Activated CD4-positive, alpha-beta T cell treated with anti-CD3 and anti-CD28 coated beads for 36 hours (primary cell): ENCODE measurements at places on chromosomes 4 and X. TPM values are rescaled to one million over a fixed set of nuclear protein-coding genes. Genes with fewer than 3 reads are reported as not detected.

The ARSJ gene
- not detected for total RNA-seq

The TMEM175 gene
- total RNA-seq: 17.3 TPM

The TENM3 gene
- total RNA-seq: not detected

GRCh38 chrX:95907081-95907480 is 777.6 kb upstream of the DIAPH2 start:
- H3K36me3 ChIP-seq: no peaks in the 10 kb centered on the region
- no peaks in the 10 kb centered on the region for H3K27me3 ChIP-seq
- no peak for DNase-seq
- no peak overlapping the region for H3K4me3 ChIP-seq
- H3K27ac ChIP-seq: no peak overlapping the region

- peaks cover 29% of the 10 kb centered on the region for H3K27me3 ChIP-seq
- H3K4me3 ChIP-seq: no peak overlapping the region
- H3K4me1 ChIP-seq: peaks cover 16% of the 10 kb centered on the region
Observed at GRCh38 chrX:2578864-2579263, 78.1 kb upstream of the DHRSX start.

GRCh38 chr4:153418121-153418520 is 48.0 kb upstream of the TMEM131L start:
- H3K4me3 ChIP-seq: no peak overlapping the region
- H3K27ac ChIP-seq: no peak overlapping the region
- peaks cover 14% of the 10 kb centered on the region for H3K4me1 ChIP-seq
- H3K27me3 ChIP-seq: no peaks in the 10 kb centered on the region
- DNase-seq: no peak

GRCh38 chrX:103831342-103831802 is 685 bp downstream of the RAB9B start:
- no peaks in the 10 kb centered on the region for H3K27me3 ChIP-seq
- peak; percentile 80 for DNase-seq
- no peaks in the 10 kb centered on the region for H3K36me3 ChIP-seq
- H3K27ac ChIP-seq: no peak overlapping the region

- no peak for DNase-seq
- no peaks in the 10 kb centered on the region for H3K27me3 ChIP-seq
- no peaks in the 10 kb centered on the region for H3K4me1 ChIP-seq
- no peak overlapping the region for H3K4me3 ChIP-seq
Observed at GRCh38 chrX:85024562-85024961, 20.9 kb downstream of the APOOL start.

DNA sequence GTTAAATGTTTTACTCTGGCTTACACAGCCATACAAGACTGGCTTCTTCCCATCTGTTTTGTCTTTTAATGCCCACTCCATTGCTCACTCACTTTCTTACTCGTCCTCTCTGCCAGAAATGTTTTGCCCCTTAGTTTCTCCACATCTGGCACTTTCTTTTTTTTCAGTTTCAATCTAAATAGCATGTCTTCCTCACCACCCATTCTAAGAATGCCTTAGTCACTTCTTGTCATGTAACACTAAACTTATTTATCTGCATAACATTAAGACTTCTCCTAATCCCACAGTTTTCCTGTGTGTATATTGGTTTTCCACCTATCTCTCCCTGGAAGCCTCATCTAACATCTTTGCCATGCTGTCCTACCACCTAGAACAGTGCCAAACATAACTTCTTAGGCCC is 119.3 kb downstream of the ADAMTS3 start:
- peaks cover 2% of the 10 kb centered on the region for H3K27me3 ChIP-seq
- H3K27ac ChIP-seq: no peak overlapping the region
- no peak overlapping the region for H3K4me3 ChIP-seq
- H3K4me1 ChIP-seq: no peaks in the 10 kb centered on the region

GRCh38 chr4:124105212-124105611 is 607.3 kb downstream of the ANKRD50 start:
- H3K4me1 ChIP-seq: no peaks in the 10 kb centered on the region
- DNase-seq: no peak
- H3K27me3 ChIP-seq: peaks cover 2% of the 10 kb centered on the region
- H3K36me3 ChIP-seq: no peaks in the 10 kb centered on the region
- no peak overlapping the region for H3K4me3 ChIP-seq
- no peak overlapping the region for H3K27ac ChIP-seq

- H3K36me3 ChIP-seq: no peaks in the 10 kb centered on the region
- H3K4me1 ChIP-seq: no peaks in the 10 kb centered on the region
- H3K4me3 ChIP-seq: no peak overlapping the region
- H3K27ac ChIP-seq: no peak overlapping the region
Observed at GRCh38 chr4:76729980-76730379, 168.0 kb downstream of the SOWAHB start.

DNA sequence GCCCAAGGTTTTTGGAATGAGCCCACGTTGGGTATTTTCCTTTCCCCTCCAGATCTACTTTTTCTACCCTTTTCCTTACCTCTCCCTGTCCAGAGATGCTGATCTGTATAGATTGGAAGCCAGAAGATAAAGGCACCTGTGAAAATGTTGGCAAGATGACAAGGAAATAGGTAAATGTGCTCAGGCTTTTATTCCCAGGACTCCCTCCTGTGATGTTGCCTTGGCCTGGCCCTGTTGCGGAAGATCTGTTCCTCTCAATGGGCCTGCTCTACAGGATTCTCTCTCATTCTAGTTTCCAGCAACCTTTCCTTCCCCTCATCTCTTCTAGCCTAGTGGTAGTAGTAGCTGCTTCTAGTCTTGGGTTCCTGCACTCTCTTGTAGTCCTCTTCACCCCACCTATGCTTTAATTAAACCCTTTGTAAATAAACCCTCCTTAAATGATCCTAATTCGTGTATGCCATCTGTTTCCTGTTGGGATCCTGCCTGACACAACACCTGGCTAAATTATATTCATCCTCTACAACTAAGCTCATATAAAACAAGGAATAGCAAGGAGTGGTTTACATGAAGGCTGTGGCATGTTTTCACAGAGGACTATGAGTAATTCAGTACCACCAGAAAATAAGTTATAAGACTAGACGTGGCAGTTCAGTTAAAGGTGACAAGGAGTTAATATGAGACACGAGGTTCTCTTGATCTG is 95.7 kb upstream of the MAOA start:
- H3K36me3 ChIP-seq: no peaks in the 10 kb centered on the region
- no peak overlapping the region for H3K4me3 ChIP-seq
- no peaks in the 10 kb centered on the region for H3K4me1 ChIP-seq

DNA sequence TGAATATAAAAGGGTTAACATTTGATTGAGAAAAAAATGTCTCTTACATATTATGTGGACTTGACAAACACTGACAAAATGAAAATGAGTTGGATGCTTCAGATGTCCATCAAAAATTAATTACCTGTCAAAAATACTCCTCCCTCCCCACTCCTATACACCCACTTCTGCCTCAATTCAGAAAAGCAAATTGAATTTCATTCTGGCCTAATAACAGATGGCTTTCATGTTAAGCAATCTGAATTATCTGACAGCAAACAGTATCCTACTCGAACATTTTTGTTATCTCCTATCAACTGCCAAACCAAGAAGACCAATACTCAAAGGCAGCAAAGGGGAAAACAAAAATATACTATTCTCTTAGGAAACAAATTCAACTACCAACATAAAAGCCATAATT is 44.0 kb downstream of the ATP8A1 start:
- H3K27me3 ChIP-seq: no peaks in the 10 kb centered on the region
- no peak overlapping the region for H3K4me3 ChIP-seq
- DNase-seq: no peak
- peaks cover 30% of the 10 kb centered on the region for H3K36me3 ChIP-seq

- H3K27me3 ChIP-seq: peaks cover 5% of the 10 kb centered on the region
- H3K36me3 ChIP-seq: no peaks in the 10 kb centered on the region
- H3K27ac ChIP-seq: no peak overlapping the region
- no peaks in the 10 kb centered on the region for H3K4me1 ChIP-seq
Observed at GRCh38 chr4:5972571-5972970, 45.7 kb downstream of the C4orf50 start.

GRCh38 chr4:1003271-1004070 is 8.0 kb upstream of the FGFRL1 start:
- peaks cover 53% of the 10 kb centered on the region for H3K27me3 ChIP-seq
- no peaks in the 10 kb centered on the region for H3K36me3 ChIP-seq
- DNase-seq: no peak
- H3K4me1 ChIP-seq: peaks cover under 1% of the 10 kb centered on the region
- no peak overlapping the region for H3K27ac ChIP-seq

DNA sequence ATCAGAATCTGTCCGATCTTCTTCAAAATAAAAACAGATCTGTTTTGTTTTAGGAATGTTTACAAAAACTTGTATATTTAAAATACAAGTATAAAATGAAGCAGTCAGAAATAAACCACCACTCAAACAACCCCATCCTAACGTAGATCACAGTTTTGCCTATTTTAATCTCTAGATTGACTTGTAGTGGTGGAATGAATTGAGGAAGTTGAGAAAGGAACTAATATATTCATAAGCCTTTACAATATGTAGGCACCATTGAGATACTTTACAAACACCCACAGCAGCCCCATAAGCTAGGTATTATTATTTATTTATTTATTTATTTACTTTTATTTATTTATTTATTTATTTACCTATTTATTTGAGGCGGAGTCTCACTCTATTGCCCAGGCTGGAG is 52.3 kb upstream of the KLF3 start:
- no peaks in the 10 kb centered on the region for H3K36me3 ChIP-seq

- peaks cover 12% of the 10 kb centered on the region for H3K27me3 ChIP-seq
- no peaks in the 10 kb centered on the region for H3K36me3 ChIP-seq
- peaks cover 4% of the 10 kb centered on the region for H3K4me1 ChIP-seq
Observed at GRCh38 chrX:115233497-115234455, at the start of gene LRCH2. Gene LRCH2, minus strand, starts transcription at chrX:115234096. Its CDS starts 55 bp downstream, at chrX:115234041.

GRCh38 chr4:106269711-106270110 is 46.3 kb downstream of the TBCK start:
- H3K27ac ChIP-seq: no peak overlapping the region
- H3K4me1 ChIP-seq: peaks cover 3% of the 10 kb centered on the region
- H3K36me3 ChIP-seq: peaks cover 4% of the 10 kb centered on the region
- DNase-seq: no peak
- H3K4me3 ChIP-seq: no peak overlapping the region
- no peaks in the 10 kb centered on the region for H3K27me3 ChIP-seq

DNA sequence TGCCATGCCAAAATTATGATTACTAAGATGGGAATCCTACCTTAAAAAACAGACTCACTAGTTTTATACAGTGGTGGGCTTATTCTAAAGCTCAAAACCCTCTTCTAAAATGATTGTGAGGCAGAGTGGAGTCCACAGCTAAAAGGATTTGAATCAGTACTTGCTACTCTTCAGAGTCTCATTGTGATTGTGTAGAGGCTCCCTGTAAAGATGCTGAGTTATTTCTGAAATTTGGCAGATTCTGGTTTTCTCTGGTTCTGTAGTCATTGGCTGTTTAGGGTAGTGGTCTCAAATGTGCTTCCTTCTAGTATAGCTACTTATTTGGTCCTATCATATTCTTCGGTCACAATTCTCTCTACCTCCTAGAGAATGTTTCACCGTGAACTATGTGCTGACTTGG is 104.1 kb downstream of the FBXW7 start:
- no peak overlapping the region for H3K4me3 ChIP-seq
- peaks cover 42% of the 10 kb centered on the region for H3K4me1 ChIP-seq
- H3K27ac ChIP-seq: no peak overlapping the region
- H3K27me3 ChIP-seq: no peaks in the 10 kb centered on the region
- peaks cover 10% of the 10 kb centered on the region for H3K36me3 ChIP-seq
